ENCODE measurements at places on chromosomes 5 and 9. TPM values are rescaled to one million over a fixed set of nuclear protein-coding genes. Genes with fewer than 3 reads are reported as not detected.
A peak's percentile ranks its signal among the peaks of the same experiment; 100 is the strongest.

The TARS1 gene
- total RNA-seq = 87.0 TPM

The TERT gene
- total RNA-seq = 0.87 TPM

The AIF1L gene
- 0.37 TPM for total RNA-seq

The TYRP1 gene
- total RNA-seq = not detected

The KIF24 gene
- 0.35 TPM for total RNA-seq

The SLCO6A1 gene
- total RNA-seq = not detected

GRCh38 chr9:137833721-137834613 is 43.6 kb upstream of the CACNA1B start:
- no peak for DNase-seq
- H3K27ac ChIP-seq = no peak overlapping the region
- no peaks in the 10 kb centered on the region for H3K4me1 ChIP-seq
- H3K36me3 ChIP-seq = no peaks in the 10 kb centered on the region
- H3K27me3 ChIP-seq = no peaks in the 10 kb centered on the region

- no peak for DNase-seq
- no peak overlapping the region for H3K4me3 ChIP-seq
- H3K4me1 ChIP-seq = peaks cover 28% of the 10 kb centered on the region
- no peak overlapping the region for H3K27ac ChIP-seq
These were observed 10.9 kb downstream of the AK1 start for GRCh38 chr9:127866535-127866934.

- H3K36me3 ChIP-seq = no peaks in the 10 kb centered on the region
- no peaks in the 10 kb centered on the region for H3K4me1 ChIP-seq
- DNase-seq = no peak
- no peaks in the 10 kb centered on the region for H3K27me3 ChIP-seq
- H3K4me3 ChIP-seq = no peak overlapping the region
These were observed 319.2 kb upstream of the MPDZ start for GRCh38 chr9:13598738-13599137.

DNA sequence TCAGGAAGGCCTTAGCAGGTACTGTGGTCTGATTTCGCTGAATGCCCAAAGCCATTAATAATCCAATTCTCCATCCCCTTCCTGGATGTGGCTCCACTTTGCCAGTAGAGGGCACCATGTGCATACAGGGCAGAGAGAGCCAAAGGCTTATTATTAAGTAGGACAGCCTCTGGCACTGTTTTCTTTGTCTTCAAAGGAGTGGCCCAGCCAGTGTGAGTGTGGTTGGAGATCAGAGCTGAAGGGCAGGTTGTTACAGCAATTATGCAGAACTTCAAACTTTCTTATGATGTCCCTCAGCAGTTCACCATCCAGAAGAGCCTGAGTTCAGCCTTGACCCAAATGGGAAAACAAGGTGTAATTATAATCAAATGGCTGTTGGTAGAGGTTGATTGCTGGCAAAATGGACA is 38.6 kb upstream of the CEMIP2 start:
- no peak overlapping the region for H3K27ac ChIP-seq
- no peaks in the 10 kb centered on the region for H3K36me3 ChIP-seq
- H3K27me3 ChIP-seq = no peaks in the 10 kb centered on the region

DNA sequence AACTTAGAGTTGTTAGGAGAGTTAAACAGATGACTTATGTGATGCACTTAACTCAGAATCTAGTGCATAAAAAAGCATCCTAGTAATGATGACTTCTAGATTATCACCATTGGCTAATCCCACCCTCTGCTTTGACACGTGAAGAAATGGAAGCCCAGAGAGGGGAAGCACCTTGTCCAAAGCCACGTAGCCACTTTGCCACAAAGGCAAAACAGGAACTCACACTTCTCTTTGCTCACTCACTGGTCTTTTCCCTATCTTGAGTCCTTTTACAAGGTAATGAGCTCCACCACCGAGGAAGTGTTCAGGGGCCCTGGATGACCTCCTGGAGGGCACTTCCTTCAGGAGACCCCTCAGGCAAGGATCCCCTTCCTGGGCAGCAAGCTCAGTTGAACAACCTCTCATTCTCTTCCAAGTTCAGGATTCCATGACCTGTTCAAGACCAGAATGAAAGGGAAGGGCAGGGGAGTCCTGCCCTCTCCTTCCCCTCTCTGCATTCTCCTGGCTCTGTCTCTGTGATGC is 89.7 kb downstream of the HRH2 start:
- no peaks in the 10 kb centered on the region for H3K4me1 ChIP-seq
- no peak for DNase-seq
- no peaks in the 10 kb centered on the region for H3K27me3 ChIP-seq
- no peak overlapping the region for H3K4me3 ChIP-seq
- no peaks in the 10 kb centered on the region for H3K36me3 ChIP-seq

DNA sequence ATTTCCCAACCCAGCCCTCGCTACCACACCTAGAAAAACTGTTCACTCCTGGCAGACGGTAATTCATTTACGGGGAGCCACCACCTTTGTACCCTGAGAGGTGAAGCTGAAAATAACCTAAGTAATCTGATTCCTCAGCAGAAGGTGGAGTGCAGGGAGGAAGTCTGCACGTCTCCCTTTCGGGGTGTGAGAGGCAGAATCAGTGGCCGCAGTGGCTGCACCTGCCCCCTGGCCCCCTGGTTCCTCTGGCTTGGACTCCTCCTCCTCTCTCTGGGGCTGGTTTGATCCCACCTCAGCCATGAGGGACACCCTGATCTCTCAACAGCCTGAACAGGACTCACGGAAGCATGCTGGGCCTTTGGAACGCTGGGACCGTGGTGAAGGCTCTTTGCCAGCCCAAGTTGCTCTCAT is 10.5 kb downstream of the TMEM174 start:
- no peaks in the 10 kb centered on the region for H3K36me3 ChIP-seq
- H3K27ac ChIP-seq = no peak overlapping the region
- DNase-seq = no peak
- no peak overlapping the region for H3K4me3 ChIP-seq
- no peaks in the 10 kb centered on the region for H3K4me1 ChIP-seq
- no peaks in the 10 kb centered on the region for H3K27me3 ChIP-seq

- H3K27me3 ChIP-seq = no peaks in the 10 kb centered on the region
- no peak overlapping the region for H3K4me3 ChIP-seq
- DNase-seq = no peak
- H3K36me3 ChIP-seq = no peaks in the 10 kb centered on the region
- H3K4me1 ChIP-seq = no peaks in the 10 kb centered on the region
These were observed 195.4 kb downstream of the MPDZ start for GRCh38 chr9:13083963-13084528.

GRCh38 chr5:123949807-123950340 is 437.9 kb downstream of the CSNK1G3 start:
- H3K27me3 ChIP-seq = no peaks in the 10 kb centered on the region
- no peak overlapping the region for H3K27ac ChIP-seq
- H3K36me3 ChIP-seq = no peaks in the 10 kb centered on the region
- no peak for DNase-seq
- H3K4me1 ChIP-seq = no peaks in the 10 kb centered on the region
- H3K4me3 ChIP-seq = no peak overlapping the region

- H3K4me3 ChIP-seq = no peak overlapping the region
- H3K36me3 ChIP-seq = no peaks in the 10 kb centered on the region
- H3K4me1 ChIP-seq = no peaks in the 10 kb centered on the region
These were observed 237.4 kb downstream of the NR2F1-AS1 start for GRCh38 chr5:93343570-93343969.

GRCh38 chr9:2559192-2560152 is 62.1 kb upstream of the VLDLR start:
- no peak for DNase-seq
- no peaks in the 10 kb centered on the region for H3K4me1 ChIP-seq
- no peak overlapping the region for H3K4me3 ChIP-seq
- H3K27me3 ChIP-seq = no peaks in the 10 kb centered on the region
- H3K36me3 ChIP-seq = no peaks in the 10 kb centered on the region

GRCh38 chr5:80077051-80077714 is 42.0 kb downstream of the THBS4 start:
- DNase-seq = no peak
- H3K4me1 ChIP-seq = no peaks in the 10 kb centered on the region
- H3K27me3 ChIP-seq = no peaks in the 10 kb centered on the region
- H3K4me3 ChIP-seq = no peak overlapping the region
- no peak overlapping the region for H3K27ac ChIP-seq

GRCh38 chr9:21931428-21931827 is 62.8 kb downstream of the CDKN2A start:
- H3K4me1 ChIP-seq = no peaks in the 10 kb centered on the region
- H3K36me3 ChIP-seq = no peaks in the 10 kb centered on the region
- no peak for DNase-seq
- no peak overlapping the region for H3K27ac ChIP-seq
- H3K27me3 ChIP-seq = no peaks in the 10 kb centered on the region

DNA sequence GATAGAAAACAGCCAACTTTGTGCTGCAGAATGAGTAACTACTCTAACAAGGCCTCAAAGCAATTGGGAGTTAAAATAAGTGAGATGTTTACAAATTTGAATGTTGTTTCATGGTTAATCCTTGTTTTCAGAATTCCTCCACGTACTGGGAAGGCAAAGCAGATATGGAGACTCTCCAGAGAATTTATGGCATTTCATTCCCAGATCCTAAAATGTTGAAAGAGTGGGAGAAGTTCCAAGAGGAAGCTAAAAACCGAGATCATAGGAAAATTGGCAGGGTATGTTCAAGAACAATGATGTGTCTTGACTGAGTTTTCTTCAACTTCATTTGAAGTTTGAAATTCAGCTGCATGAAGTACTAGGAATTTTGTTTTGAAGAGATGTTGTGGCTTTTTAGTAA is 16.4 kb downstream of the TARS1 start:
- no peak overlapping the region for H3K4me3 ChIP-seq
- H3K27me3 ChIP-seq = no peaks in the 10 kb centered on the region
- peaks cover 29% of the 10 kb centered on the region for H3K36me3 ChIP-seq
- H3K27ac ChIP-seq = no peak overlapping the region

- H3K4me1 ChIP-seq = no peaks in the 10 kb centered on the region
- H3K4me3 ChIP-seq = no peak overlapping the region
- no peak overlapping the region for H3K27ac ChIP-seq
These were observed 103.2 kb downstream of the PDE4D start for GRCh38 chr5:59790376-59790775.

DNA sequence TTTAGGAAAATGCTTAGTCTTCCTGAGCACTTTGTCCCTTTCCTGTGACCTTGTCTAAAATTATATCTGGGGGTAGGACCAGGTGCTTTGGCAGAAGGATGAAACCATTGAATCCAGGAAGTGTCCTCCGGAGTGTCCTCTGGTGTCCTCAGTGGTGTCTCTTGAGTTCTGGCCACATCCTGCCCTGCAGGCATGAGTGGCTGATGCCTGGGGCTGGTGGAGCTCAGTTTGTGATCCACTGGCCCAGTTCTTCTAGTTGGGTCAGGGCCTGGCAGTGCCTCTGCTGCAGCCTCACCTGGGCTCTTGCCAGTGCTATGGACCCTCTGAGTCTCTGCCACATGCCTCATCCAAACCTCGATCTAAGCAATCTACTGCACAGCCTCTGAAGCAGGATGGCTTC is 14.4 kb upstream of the TMED7 start:
- H3K27me3 ChIP-seq = peaks cover 4% of the 10 kb centered on the region
- H3K4me1 ChIP-seq = no peaks in the 10 kb centered on the region
- H3K36me3 ChIP-seq = no peaks in the 10 kb centered on the region

DNA sequence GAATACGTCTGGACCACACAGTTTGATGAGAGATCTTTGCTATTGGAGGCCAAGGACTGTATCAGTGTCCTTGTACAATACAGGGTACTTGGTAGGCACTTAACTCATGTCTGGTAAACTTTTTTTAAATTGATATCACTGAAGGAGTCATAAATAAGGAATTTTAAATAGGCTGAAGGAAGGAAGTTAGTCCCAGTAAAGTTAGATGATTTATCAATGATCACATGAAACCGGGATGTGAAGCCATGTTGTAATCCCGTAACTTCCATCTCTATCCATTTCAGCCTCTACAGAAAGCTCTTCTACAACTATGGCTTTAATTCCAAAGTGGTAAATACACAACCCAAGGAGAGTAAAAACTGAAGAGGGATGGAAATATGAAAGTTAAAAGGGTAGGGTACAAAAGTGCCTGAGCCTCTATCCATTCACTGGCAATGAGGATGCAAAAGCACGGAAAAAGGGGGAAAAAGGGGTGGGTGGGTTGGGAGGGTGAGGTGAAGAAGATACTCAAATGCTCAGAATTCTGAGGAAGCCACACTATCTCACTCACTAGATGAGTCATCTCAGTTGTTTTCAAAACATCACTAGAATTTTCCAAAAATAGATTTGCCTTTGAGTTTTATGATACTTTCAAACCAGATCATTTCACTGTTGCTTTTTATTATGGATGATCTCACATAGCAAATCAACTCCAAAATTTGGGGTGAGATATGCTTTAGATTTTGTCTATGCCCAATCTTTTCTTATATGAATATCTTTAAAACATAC is 1053.5 kb downstream of the NR2F1-AS1 start:
- H3K36me3 ChIP-seq = no peaks in the 10 kb centered on the region
- no peak for DNase-seq
- H3K4me3 ChIP-seq = no peak overlapping the region
- no peaks in the 10 kb centered on the region for H3K27me3 ChIP-seq
- H3K4me1 ChIP-seq = no peaks in the 10 kb centered on the region

DNA sequence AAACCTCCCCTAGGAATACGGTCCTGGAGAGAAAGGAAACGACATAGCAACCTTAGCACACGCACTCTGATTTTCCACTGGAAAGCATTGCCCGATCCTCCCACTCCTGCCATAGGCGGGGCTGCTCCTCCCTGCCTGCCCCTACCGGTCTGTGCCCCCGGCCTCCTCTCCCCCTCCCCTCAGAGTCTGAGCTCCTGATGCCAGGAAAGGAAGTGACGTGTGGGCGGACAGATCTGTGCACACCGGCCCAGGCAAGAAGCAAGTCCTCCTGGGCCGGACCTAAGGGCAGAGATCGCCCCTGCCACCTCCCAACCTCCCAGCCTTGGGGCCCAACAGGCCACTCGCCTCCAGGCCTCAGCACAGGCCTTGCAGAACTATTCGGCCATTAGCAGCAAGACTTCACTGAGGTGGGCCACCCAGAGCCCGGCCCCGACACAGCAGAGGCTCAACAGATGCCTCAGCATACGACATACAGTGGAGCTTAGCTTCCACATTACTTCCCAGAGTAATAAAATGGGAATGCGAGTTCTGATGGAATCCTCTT is 7.2 kb downstream of the NINJ1 start:
- peak overlapping the region; percentile 48 for H3K27ac ChIP-seq
- H3K4me1 ChIP-seq = peaks cover 23% of the 10 kb centered on the region
- H3K27me3 ChIP-seq = no peaks in the 10 kb centered on the region
- no peak for DNase-seq
- H3K4me3 ChIP-seq = peak overlapping the region; percentile 30

DNA sequence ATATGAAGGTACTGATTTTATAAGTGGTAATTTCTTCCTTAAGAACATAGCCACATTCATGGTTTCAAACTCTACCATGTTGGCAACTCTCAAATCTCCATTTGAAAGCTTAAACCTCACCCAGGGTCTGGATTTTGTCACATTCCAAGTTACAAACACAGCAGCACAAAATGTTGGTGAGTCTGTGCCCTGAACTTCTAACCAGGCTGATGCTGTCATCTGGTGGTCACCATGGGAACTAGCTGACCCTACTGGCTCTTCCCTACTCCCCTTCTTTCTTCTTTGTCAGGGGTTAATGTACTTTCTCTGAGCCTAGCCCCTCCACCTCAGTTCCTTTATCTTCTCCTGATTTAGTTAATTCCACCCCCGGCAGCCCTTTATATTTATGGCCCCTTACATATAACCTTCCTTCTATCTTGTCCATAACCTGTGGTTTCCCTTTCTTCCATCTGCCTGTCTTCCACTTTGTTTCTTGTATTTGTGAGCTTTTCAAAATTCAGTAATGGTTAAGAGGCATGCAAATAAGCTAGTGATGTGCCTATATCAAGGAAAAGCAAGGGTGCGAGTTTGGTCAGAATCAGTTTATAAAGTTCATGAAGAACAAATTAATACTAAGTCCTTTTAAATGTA is 35.9 kb downstream of the TGFBR1 start:
- peaks cover 28% of the 10 kb centered on the region for H3K4me1 ChIP-seq
- H3K27me3 ChIP-seq = no peaks in the 10 kb centered on the region
- no peak overlapping the region for H3K27ac ChIP-seq
- peaks cover 43% of the 10 kb centered on the region for H3K36me3 ChIP-seq
- peak; percentile 30 for DNase-seq
- H3K4me3 ChIP-seq = no peak overlapping the region

Measured in naive thymus-derived CD4-positive, alpha-beta T cell (primary cell).